ENCODE measurements at places on chromosomes 12 and 14.

DNA sequence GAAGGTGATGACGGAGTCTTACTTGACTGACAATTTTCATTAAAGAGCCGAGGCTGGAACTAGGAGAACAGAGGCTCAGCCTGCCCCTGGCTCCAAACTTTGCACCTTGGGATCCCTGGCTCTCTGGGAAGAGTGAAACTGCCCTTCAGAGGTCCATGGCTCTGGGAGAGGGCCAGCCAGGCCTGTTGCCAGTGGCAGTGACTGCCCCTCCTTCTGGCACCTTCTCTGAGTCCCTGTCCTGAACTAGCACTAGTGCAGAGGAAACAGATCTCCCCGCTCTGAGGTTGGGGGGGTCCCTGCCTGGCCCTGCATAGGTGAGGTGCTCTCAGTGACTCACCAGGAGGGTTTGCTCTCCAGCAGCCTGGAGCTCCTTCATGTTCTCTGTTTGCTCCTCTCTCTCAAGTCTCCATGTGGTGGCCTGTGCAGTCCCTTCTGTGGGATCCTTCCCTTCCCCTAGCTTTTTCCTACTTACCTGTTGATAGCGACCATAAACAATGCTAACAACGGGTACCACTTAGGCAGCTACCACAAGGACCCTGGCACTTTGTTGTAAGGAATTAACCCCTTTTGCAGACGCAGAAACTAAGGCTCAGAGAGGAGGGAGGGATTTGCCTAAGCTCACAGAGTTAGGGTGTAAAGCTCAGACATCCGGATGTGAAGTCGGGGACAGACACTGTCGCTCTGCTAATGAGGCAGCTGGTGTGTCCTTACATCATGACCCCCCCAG is 22.4 kb downstream of the FAM222A start:
- DNase-seq: no peak

GRCh38 chr12:79689477-79690141 is 1.2 kb downstream of the PAWR start:
- no peak for DNase-seq

DNA sequence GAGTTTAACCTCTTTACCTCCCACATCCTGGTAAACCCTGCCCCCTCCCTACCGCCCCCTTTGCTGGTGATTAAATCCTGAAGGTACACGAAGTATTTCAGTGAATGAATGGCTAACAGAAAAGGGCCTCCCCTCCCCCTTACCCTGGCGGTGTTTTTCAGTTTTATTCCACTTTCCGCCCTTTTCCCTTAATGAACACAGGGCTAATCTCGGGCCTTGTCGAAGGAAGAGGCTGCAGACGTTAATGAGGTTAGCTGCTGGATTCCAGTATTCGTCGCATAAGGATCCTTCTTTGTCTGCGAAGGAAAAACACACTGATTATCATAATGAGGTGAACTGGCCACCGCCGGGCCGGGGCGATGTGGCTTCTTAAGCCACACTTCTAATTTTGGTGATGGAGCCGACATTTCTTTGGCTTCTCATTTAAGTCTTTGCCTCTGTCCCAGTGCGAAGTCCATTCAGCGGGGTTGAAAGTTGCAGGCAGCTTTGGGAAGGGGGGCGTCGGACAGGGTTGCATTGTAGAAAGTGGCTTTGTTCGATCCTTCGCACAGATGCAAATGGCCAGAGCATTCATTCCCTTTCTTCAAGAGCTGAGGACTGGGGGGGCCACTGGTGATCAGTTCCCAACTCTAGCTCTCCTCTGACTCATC is 6.5 kb downstream of the MEG3 start:
- DNase-seq: no peak

DNA sequence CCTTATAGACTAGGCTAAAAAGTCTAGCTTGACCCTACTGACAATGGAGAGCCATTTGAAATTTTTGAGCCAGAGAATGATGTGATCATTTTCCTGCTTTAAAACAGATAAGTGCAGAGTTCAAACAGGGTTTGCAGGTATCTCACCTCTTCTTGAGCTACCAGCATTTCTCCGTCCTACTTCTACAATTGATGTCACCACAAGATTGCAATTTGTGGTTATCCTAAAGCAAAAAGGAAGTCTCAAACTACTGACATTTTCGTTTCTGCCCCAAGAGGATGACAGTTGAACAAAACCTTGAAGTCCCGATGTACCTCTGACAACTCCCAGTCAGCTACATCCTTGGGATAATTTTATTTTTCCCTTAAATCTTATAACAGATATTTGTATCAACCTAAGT is 86.7 kb downstream of the PTGER2 start:
- DNase-seq: no peak

DNA sequence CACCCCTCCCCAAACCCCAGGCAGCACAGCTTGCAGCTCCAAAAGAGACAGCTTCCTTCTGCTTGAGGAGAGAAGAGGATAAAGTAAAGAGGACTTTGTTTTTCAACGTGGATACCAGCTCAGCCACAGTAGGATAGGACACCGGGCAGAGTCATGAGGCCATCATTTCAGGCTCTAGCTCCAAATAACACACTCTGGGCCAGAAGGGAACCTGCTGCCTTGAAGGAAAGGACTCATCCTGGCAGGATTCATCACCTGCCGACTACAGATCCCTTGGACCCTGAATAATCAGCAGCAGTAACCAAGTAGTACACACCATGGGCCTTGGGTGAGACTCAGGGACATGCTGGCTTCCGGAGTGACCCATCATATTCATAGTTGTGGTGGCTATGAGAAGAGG is 10.4 kb upstream of the CKAP4 start:
- no peak for DNase-seq

DNA sequence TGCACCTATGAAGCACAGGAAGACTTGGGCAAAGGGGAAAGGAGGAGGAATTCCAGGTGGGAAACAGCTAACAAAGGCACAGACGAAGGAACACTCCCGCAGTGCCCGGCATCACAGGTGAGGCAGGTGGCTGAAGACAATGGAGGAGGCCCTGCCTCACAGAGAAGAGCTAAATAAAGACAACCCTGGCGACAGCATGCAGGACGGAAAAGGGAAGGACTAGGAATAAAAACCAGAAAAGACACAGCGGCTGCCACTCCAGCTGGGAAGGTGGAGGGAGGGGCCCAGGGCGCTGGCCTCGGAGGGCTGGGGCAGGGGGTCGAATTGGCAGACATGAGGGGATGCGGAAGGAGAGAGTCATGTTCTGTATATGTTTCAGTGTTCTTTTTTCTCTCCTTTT is 43.0 kb upstream of the ANO2 start:
- no peak for DNase-seq

- no peak for DNase-seq
Measured at GRCh38 chr12:95073698-95074520, 491 bp upstream of the NR2C1 start.

DNA sequence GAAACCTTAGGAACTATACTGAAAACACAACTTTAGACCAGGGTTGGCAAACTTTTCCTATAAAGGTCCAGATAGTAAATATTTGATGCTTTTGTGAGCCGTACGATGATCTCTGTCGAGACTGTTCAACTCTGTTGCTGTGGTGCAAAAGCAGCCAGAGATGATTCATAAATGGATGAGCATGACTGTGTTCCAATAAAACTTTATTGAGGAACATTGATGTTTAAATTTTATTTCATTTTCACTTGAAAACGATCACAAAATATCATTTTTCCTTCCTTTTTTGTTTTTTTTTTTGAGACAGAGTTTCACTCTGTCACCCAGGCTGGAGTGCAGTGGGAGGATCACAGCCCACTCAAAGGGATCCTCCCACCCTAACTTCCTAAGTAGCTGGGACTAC is 105.5 kb downstream of the PTPN11 start:
- no peak for DNase-seq

- DNase-seq: no peak
Measured at GRCh38 chr12:121927813-121928212, 9.4 kb downstream of the CFAP251 start.

GRCh38 chr12:85733984-85734383 is 102.2 kb downstream of the RASSF9 start:
- DNase-seq: no peak

DNA sequence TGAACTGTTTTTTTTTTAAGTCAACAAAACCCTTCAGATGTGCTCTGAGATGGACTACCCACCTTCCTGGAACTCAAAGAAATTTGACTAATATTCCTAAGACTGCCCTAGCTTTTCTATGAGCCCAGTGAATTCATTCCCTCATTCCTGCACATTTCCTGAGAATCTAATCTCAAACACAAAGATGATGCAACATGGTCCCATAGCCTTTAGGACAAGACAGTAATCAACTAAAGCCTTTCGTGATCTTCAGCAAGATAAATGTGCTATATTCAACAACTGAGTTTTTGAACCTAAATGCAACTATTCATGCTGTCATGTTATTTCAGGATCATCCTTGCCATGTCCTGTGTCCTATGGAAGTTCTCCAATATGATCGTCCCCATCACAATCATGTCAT is 5.0 kb downstream of the SETD3 start:
- DNase-seq: no peak

DNA sequence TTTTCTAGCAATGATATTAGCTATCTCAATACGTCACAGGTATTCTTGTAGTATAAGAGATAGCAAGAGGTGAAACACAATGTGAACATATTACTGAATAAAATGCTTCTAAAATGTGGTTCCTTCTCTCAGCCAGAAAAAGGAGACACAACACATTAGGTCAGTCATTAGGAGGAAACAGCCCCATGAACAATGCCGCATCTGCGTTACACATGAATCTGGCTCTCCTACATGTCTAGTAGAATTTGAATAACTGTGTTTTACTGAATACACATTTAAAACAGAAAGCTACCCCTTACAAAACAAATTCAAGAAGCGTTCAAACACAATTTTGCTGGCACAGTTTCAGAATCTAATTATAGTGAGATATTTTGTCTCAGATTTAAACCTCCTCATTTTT is 51.6 kb downstream of the EFCAB11 start:
- no peak for DNase-seq

Data from stimulated activated CD4-positive, alpha-beta T cell treated with anti-CD3 and anti-CD28 coated beads, TNF-alpha, amount 100 ng/mL, for 4 hours (primary cell).